ENCODE measurements at places on chromosomes 7 and 10.

DNA sequence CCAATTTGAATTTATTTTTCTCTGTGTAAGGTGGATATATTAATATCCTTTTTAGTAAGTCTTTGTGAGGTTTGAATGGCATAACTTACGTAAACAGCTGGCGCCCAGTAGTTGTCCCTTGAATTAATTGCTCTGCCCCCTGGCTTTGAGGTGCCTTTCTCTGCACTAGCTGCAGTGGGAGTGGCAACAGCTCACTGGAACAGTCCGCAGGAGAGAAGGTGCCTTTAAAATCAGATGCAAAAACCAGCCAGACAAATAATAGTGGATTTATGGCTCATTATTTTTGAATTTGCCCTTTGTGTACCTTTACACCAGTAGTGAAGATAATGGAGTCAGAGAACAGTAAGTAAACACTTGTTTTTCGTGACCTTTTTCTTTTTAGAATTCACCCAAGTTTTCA, 11.8 kb downstream of the FERD3L start:
- no peak for DNase-seq

GRCh38 chr10:75884808-75885207, 453.4 kb downstream of the LRMDA start:
- no peak for DNase-seq

GRCh38 chr10:124032971-124033886, 60.2 kb downstream of the CHST15 start:
- DNase-seq: no peak

GRCh38 chr10:20508921-20509320, 388.2 kb downstream of the NEBL start:
- no peak for DNase-seq

GRCh38 chr7:17682586-17682985, 257.7 kb downstream of the SNX13 start:
- DNase-seq: no peak

DNA sequence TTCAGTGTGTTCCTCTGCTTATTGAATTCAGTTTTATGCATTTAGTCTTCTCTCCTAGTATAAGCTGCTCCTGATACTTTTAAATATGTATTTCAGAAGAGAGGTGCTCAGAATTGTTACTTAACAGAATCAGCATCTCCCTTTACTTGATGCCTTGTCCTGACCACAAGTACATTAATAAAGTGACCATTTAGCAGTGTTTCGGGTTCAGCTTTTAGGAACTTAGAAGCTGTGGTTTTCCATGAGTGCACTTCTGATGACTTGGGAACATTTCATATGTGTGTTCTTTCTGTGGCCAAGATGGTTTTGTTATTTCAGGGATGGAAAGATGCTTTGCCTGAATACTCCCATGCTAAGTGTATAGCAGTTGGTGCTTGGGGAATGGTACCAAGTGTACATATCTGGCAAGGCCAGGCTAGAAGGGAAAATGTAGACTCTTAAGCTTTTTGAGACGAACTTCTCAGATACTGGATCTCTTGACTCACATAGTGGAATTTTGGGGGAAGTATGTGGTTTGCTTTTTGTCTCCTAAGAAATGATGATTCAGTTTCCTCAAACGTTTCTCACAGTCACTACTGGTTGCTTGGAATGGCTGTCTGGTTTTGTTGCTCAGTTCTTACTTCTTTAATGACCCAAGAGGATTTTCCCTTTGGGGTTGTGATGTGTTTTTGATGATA, 17.2 kb downstream of the SGPL1 start:
- no peak for DNase-seq

GRCh38 chr10:71346731-71347130, 27.7 kb downstream of the SLC29A3 start:
- DNase-seq: no peak

DNA sequence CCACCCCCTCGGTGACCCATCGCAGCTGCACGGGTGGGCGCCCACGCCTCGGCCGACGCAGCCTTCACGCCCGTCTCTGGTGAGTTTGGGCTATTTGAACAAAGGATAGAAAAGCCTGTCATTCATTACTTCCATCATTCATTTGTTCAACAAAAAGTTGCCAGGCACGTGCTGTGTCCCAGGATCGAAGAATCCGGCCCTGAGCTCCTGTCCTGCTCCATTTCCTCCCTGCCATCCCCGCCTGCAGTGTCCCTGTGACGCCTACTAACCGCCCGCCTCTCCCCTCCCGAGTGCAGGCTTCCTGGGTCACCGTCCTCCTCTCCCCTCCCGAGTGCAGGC, 340.1 kb downstream of the WDR37 start:
- DNase-seq: no peak

- no peak for DNase-seq
Observed at GRCh38 chr10:118383699-118384098, 41.6 kb upstream of the FAM204A start.

DNA sequence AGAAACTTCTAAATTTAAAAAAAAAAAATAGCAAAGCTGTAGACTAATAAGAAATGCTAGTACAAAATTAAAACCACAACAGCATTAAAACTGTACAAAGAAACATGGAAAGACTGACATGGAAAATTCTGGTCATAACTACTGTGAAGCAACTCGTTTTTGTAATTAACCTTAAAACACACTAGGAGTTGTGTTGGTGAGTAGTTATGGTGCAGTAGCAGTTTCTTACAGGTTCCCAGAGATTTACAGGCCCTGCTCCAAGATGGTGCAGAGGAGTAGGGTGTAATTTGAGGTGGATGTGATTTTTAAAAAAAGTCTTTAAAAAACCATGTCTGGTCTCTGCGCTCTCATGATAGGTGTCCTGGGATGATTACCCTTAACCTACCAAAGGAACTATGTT, 31.0 kb downstream of the TNKS2 start:
- DNase-seq: no peak

GRCh38 chr7:128381161-128381821, 19.8 kb upstream of the PRRT4 start:
- peak; percentile 57 for DNase-seq

DNA sequence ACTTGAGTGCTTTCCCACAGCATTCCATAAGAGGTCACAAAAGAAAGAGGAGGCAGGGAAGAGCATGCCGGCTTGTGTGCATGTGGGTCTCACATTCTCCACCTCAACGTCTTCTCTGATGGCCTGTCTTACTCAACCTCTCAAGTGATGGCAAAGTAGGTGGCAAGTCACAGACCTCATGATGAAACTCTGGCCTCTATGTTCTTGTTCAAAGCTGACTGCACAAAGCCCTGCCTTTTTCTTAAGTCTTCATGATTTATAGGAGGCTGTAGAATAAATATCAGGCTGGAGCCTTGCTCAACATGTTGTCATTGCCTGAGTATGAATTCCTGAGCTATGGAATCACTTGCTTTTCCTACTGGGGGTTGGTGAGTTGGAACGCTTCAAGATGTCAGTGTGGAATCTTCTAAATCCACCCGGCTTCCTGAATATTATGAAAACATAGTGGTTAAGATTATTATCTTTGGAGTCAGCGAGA, 213.6 kb upstream of the INHBA start:
- DNase-seq: no peak

GRCh38 chr7:30799976-30800661, 28.9 kb downstream of the MINDY4 start:
- DNase-seq: no peak

DNA sequence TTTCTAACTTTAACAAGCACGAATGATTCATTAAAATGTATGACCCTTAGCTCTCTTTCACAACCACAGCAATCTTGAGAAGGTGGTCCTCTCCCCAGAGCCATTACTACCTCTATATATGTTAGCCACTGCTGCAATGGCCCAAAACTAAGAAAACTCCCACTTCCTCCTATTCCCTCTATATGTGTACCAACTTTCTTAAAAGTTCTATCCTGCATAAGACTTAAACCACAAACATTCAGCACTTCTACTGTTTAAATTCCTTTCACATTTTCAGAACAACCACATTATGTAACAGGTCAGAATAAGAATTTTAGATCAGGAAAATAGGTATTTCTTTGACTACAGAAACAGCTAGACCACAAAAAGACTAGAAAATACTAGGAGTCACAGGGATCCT, 36.2 kb downstream of the WASL start:
- DNase-seq: no peak

GRCh38 chr10:68231106-68231816, 652 bp downstream of the ATOH7 start:
- peak; percentile 38 for DNase-seq

Data from activated naive CD8-positive, alpha-beta T cell treated with anti-CD3 and anti-CD28 coated beads, Interleukin-2, amount 50 U/mL, for 24 hours (primary cell).